Fibroblast of skin of right biceps (primary cell): ENCODE measurements at places on chromosomes 3 and 15.

DNA sequence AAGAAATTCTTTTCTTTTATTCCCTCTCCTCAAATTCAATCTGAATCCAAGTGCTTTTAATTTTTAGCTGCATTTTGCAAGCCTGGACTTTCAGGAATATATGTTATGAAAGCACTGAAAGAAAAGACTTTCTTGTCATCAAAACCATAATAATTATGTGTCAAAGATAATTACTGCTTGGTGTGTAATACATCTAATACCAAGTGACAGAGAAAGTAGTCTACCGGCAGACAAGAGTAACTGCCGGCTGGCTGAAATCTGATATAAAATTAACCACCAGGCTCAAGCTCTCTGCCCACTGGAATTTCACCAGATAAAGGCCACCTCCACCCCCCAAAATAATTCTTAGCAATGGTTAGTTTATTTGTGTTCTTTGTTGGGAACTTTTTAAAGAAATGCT lies 220.9 kb upstream of the CDIN1 start:
- DNase-seq: peak; percentile 65

- no peak for DNase-seq
These were observed 338.5 kb upstream of the PPP2R3A start for GRCh38 chr3:135627057-135627456.

DNA sequence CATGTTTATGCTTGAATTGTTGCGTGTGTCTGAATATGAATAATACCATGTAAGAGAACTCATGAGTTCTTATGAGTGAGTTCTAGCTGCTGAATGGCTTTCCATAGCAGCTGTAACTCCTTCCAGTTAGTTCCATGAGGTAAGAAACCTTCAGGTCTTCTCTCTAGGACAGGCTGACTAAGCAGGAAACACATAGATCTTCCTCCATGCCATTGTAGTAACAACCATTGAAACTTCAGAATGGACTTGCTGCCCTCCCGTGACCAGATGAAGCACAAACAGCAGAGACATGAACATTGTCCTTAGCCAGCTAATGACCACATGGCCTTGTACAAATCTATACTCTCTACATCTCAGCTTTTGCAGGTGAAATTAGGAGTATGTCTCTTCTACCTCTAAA lies 200.0 kb downstream of the ZNF385D start:
- peak; percentile 28 for DNase-seq

DNA sequence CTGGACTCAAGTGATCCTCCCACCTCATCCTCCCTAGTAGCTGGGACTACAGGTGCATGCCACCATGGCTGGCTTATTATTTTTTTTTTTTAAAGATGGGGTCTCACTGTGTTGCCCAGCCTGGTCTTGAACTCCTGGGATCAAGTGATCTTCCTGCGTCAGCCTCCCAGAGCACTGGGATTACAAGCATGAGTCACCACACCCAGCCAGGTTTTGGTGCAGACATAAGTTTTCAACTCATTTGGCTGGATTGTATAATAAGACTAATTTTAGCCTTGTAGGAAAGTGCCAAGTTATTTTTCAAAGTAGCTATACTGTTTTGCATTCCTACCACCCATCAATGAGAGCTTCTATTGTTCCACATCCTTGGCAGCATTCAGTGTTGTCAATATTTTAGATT lies 32.1 kb downstream of the BUB1B start:
- peak; percentile 48 for DNase-seq

DNA sequence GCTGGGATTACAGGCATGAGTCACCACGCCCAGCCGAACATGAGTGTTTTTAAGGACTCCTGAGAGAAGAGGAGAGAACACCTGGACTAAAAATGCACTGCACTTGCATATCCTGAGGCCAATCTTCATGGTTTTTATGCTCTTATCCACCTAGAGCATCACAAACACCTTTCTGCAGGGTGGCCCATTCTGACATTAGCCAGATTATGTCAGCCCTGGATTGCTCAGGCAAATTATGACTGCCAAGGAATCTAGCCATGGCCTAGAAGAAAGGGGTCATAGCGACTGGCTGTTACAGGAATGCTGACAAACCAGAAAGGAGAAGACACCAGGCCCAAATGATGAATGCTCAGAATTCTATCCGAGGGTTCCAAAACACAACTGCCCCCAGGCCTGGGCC lies 40.9 kb upstream of the HERC1 start:
- no peak for DNase-seq

DNA sequence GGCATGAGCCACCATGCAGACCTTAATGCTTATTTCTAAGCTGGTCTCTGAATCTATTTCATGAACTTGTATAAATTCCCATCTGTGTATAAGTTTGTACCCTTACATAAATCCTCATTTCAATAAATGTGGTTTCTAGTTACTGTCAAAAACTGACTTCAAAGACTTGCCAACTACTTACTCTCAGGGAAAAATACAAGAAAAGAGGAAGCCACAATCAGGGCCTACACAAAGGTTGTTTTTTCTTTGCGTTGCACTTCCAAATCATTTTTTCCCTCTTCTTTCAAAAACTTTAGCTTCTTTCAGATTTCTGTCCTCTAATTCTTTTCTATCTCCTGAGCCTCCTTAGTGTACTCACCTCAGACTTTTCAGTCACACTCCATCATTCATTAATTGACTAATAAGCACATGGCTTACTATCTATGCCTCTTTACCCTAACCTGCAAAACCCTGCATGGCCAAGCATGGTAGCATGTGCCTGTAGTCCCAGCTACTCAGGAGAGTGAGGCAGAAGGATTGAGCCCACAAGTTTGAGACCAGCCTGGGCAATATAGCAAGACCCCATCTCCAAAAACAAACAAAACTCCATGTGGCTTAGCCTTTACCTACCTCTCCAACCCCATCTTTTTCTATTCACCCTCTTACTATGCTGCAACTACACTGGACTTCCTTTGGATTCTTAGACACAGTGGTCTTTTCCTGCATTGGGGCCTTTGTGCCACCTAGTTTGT lies 37.7 kb downstream of the BUB1B start:
- no peak for DNase-seq

DNA sequence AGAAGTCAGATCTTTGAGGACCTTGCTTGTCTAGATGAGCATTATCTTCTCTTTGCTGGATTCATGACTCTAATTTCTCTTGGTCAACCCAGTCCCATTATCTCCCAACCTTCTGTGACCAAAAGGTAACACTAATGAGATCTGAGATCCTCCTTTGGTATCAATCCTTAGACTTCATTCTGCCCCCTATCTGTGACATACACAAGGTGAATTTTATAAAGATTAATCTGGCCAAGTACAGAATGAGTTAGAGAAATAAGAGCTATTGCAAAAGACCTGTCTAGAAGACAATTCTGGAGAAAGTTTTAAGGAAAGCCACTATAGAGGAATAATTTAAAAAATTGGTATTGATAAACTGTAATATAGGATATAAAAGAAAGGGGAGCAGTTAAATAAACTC lies 113.8 kb upstream of the KCNMB2 start:
- DNase-seq: no peak

GRCh38 chr3:24437326-24437725 lies 57.3 kb downstream of the THRB start:
- no peak for DNase-seq

DNA sequence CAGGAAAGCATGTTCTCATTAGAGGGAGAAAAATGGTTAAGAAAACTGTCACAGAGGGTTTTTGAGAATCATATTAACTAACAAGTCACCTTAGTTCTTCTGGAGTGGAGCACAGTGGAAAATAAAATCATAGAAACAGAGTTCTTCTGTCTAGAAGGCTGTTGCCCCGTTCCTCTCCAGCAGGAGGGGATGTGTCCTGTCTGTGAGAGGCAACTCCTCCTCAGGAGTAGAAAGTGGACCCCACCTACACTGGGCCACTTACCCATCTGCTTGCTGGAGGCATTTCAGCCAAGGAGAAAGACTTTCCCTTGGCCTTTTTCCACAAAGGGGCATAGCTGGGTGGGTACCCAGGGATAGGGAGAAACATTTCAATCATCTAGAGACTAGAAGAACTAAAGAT lies 106.6 kb downstream of the SSR3 start:
- DNase-seq: peak; percentile 32

- DNase-seq: no peak
These were observed 410.8 kb downstream of the GAP43 start for GRCh38 chr3:116034086-116034485.

GRCh38 chr3:4809922-4810321 lies 169.3 kb upstream of the BHLHE40 start:
- no peak for DNase-seq

- peak; percentile 77 for DNase-seq
These were observed 153.4 kb downstream of the CBLB start for GRCh38 chr3:105715372-105715771.

DNA sequence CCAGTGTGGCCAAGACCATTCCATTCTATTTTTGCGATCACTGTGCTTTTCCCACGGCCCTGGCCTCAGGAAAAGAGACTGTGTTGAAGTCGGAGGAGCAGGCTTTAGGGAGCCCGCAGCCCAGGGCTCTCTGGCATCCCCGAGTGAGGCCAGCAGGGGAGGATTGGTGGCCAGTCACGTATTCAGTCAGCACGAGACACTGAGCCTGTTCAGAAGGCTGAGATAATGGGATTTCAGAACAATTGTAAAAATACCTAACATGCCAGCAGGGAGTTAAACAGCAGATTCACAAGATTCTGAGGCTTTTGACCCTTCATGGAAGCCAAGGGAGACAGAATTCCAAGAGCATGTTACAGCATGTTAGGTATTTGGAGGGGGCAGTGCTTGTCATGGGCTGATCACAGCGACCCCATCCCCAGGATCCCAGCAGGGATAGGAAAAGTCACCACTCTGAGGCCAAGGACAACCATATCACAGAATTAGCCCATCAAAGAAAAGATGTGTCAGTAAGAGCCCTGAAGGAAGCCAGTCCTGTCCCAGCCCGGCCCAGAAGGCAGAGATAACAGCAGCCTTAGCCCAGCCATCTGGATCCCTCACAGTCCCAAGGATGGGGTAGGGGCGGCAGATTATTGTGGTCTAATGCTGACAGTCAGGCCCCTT lies 40.6 kb downstream of the AMOTL2 start:
- peak; percentile 91 for DNase-seq

- no peak for DNase-seq
These were observed 252.0 kb downstream of the NR2F2 start for GRCh38 chr15:96582473-96582872.

- DNase-seq: no peak
These were observed 8.0 kb downstream of the CCDC14 start for GRCh38 chr3:123952844-123953520.

- peak; percentile 88 for DNase-seq
These were observed 302.9 kb downstream of the TLE3 start for GRCh38 chr15:69794645-69795469.

DNA sequence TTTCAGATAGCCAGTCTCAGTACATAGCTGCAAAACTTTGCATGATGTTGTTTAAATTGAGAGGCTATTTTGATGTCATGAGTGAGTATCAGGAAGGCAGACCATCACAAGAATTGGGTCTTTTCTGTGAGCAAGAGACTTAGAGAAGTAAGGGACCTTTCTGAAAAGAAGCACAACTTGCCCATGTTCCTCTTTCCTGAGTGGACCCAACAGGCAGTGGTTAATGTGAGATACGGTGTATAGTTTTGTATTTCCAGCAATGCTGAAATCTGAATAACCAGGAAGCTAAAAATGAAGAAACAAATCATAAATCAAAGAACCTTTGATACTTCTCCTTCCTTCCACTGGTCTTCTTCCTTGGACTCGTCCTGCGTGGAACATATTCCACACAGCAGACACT lies 25.1 kb downstream of the MCTP2 start:
- DNase-seq: no peak

DNA sequence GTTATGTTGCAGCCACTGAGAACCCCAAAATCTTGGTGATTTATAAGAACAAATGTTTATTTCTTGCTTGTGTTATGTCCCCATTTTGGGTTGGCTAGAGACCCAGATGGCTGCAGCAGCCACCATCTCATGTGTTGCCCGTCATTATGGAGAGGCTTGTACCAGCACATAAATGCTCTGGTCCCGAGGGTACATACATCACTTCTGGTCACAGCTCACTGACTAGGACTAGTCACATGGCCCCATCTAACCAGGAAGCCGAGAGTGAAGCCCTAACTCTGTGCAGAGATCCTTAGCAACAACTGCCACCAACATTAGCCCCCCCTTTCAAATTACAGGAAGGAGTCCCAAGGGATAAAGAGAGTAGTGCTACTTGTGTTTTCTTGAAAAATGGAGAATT lies 25.5 kb upstream of the HACD2 start:
- DNase-seq: no peak

GRCh38 chr3:67719333-67719732 lies 64.9 kb upstream of the SUCLG2 start:
- DNase-seq: peak; percentile 66

- DNase-seq: no peak
These were observed 13.0 kb upstream of the PIGZ start for GRCh38 chr3:196981657-196982056.

GRCh38 chr3:12902181-12902999 lies 61.0 kb upstream of the RPL32 start:
- DNase-seq: no peak

DNA sequence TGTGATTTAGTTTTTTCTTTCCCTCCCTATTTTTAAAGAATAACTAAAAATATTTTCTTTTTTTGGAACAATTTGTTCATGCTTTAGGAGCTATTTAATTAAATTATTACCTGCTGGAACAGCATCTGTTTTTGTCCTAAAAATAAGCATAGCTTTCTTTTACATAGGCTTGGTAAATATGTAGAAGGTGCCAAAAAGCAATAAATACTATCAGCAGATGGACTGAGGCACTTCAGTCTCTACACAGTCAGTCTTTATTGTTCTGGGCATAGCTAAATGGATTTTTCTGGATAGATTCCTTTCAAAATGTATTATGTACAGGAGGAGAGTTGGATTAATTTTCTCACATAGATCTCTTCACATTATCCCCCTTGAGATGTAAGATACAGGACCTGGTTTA lies 223.5 kb downstream of the NAALADL2 start:
- DNase-seq: no peak

GRCh38 chr15:27183201-27183600 lies 212.2 kb downstream of the GABRG3 start:
- DNase-seq: peak; percentile 9

GRCh38 chr3:15694628-15695027 lies 93.1 kb downstream of the BTD start:
- DNase-seq: no peak

DNA sequence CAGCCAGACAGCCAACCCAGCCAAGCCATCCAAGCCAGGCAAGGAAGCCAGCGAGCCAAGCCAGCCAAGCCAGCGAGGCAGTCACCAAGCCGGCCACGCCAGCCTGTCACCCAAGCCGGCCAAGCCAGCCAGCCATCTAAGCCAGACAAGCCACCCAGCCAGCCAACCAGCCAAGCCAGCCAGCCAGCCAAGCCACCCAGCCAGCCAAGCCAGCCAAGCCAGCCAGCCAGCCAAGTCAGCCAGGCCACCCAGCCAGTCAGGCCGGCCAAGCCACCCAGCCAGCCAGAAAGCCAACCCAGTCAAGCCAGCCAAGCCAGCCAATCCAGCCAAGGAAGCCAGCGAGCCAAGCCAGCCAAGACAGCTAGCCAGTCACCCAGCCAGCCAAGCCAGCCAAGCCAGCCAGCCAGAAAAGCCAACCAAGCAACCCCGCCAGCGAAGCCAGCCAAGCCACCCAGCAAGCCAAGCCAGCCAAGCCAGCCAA lies 201.2 kb downstream of the GOLGA6L6 start:
- DNase-seq: no peak

GRCh38 chr3:72229952-72230351 lies 445.0 kb upstream of the PROK2 start:
- no peak for DNase-seq
